ENCODE measurements at places on chromosomes 1 and 21. TPM values are rescaled to one million over a fixed set of nuclear protein-coding genes. Genes with fewer than 3 reads are reported as not detected.

DNA sequence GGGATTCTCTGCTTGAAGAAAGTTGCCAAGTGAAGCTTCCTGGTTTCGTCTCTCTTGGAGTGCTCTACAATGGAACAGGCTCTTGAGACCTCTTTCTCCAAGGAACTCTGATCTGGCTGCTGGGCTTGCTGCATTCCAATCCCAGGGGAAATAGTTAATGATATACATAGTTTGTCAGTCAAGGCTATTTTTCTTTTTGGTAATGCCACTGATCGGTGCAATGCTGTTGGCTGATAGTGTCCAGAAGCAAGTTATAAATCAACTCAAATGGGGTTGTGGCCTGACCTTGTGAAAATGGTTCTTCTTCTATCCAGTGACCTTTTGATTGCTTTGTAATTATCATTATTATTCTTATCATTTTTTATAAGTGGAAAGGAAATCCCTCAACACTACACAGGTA lies 48.4 kb upstream of the TNFSF18 start:
- no peak for DNase-seq

- DNase-seq = no peak
These were observed 783 bp downstream of the F13B start for GRCh38 chr1:197066277-197066676.

Gene PTPN14
- 154 TPM for total RNA-seq

Gene APCS
- total RNA-seq = not detected

Gene CAMTA1
- total RNA-seq = 69.2 TPM

DNA sequence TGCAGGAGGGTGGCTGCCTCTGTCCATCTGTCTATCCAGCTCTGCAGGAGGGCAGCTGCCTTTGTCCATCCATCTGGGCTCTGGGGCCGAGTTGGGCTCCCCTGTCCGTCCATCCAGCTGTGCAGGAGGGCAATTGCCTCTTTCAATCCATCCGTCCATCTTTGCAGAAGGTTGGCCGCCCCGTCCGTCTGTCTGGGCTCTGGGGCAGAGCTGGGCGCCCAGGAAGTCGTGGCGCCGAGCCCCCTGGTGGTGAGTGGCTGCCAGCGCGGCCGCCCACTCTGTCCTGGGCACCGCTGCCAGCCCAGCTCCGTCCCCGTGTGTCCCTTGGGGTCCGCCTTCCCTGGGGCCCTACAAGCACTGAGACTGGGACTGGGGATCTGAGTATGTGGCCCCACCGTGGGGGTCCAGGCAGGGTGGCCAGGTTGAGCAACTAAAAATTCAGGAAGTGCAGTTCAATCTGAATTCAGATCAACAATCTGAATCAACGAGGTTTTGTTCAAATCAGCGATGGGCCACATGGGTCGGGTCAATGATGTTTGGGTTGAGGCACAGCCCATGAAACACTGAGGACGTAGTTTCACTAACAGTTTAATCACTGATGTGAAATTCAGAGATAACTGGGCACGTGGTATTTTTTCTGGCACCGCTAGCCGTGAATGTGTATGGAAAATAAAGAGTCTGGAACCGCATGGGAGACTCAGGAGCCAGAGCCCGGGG lies 99.1 kb upstream of the ACTRT2 start:
- DNase-seq = no peak

DNA sequence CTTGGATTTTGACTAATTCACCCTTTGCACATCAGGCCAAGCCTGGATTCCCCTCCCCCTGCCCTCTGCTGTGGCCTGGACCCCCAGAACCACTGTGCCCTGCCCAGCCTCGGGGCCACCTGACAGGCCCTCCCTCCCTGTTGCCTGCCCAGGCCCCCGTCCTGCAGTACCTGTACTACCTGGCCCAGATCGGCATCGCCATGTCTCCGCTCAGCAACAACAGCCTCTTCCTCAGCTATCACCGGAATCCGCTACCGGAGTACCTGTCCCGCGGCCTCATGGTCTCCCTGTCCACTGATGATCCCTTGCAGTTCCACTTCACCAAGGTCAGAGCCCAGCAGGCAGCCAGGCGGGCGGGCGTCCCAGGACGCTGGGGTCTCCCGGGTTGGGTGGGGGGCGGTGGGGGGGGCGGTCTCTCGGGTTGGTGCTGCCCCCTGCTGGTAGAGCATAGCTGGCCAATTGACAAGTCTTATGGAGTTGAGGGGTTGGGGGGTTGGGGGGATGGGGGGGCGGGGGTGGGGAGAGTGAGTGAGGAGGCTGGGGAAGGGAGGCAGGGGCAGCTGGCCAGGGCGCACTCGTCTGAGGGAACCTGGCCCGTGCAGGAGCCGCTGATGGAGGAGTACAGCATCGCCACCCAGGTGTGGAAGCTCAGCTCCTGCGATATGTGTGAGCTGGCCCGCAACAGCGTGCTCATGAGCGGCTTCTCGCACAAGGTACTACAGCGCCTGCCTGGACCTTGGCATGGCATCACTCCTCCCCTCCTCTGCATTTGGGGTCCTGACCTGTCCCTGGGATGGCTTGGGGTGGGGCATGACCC lies 10.7 kb downstream of the AMPD2 start:
- DNase-seq = no peak

DNA sequence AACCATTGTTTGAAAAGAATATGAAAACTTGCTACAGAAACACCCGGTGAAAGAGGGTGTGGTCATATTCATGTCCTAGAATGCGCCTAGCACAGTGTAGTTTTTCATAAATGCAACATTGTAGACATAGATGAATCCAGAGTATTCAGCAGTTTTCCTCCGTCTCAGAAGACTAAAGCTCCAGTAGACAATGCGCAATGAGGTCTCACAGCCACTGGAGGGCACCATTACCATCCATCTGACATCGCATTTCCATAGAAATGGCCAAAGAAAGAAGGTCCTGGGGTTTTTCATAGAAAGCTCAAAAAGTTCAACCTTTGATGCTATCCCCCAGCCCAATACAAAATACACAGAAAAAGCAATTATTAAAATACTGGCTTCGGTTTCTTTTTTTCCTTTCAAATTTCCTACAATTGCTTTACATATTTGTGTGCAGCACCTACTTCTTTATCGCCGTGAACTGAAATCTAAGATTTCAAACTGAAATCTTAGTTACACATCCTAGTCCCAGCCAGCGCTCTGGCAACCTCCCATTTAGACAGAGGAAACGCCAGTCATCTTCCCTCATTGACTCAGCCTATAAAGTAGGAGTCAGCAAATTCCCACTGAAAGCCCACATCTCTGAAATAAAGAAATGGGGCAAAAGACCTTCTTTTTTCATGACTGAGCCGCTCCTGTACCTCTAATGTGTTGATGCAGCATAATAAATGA lies 3.9 kb upstream of the CD58 start:
- peak; percentile 35 for DNase-seq

Gene FOXO6
- 1.2 TPM for total RNA-seq

- no peak for DNase-seq
These were observed 106.0 kb upstream of the SYT6 start for GRCh38 chr1:114259511-114260160.

DNA sequence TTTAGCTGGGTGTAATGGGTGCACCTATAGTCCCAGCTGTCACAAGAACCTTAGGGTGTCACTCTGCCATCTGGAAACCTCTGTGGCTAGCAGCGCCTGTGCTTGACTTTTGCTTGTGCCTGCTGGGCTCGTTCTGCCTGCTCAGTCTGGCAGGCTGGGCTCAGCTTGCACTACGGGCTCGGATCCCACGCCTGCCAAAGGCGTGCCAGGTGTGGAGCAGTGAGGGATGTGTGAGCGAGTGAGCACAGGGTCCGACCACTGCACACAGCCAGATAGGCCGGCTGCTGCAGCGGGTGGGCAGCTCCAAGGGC lies 2.8 kb upstream of the LSM10 start:
- no peak for DNase-seq

GRCh38 chr21:45325206-45326168 lies 37.8 kb upstream of the POFUT2 start:
- DNase-seq = no peak

All from astrocyte (in vitro differentiated cells and primary cell).